ENCODE measurements at places on chromosomes 4 and X.

- no peak for DNase-seq
These were observed 62.1 kb downstream of the CLCN3 start for GRCh38 chr4:169682372-169683047.

DNA sequence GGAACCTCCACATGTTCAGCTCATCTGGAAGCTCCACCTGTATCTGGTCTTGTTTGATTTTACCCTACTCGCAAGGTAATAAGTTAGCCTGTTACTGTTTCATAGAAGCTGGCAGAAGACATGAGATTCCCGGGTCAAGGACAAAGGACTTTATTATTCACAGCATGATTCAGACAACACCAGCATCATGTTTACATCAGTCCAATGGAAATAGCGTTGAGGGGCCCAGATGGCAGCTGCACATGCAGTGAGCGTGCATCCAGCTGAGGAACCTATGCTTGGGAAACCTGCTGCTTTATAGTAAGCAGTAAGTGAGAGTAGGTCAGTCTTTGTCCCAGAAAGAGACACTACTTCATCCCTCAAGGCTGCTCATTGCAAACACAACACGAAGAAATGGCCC lies 19.8 kb downstream of the TSPAN5 start:
- no peak for DNase-seq

DNA sequence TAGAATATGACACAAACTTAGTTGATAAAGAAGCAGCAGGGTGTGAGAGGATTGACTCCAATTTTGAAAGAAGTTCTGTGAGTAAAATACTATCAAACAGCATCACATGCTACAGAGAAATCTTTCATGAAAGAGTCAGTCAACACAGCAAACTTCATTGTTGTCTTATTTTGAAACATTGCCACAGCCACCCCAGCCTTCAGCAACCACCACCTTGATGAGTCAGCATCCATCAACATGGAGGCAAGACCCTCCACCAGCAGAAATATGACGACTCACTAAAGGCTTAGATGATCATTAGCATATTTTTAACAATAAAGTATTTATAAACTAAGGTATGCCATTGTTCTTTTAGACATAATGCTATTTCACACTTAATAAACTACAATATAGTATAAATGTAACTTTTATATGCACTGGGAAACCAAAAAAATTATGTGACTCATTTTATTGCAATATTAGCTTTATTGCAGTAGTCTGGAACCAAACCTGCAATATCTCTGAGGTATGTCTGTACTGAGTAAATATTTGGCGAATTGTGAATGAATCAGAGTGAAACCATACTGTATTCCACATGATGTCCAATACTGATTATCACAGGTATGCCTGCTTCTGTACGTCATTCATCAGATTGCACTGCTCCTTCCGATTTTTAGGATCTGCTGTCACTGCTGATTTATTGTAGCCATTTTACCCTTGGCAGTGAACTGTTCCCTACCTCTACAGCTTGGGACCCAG lies 11.6 kb downstream of the FRMPD4 start:
- no peak for DNase-seq

- DNase-seq = no peak
These were observed 544.9 kb downstream of the ANKRD50 start for GRCh38 chr4:124167602-124168001.

- DNase-seq = no peak
These were observed 562.5 kb downstream of the TRAM1L1 start for GRCh38 chr4:116522922-116523321.

DNA sequence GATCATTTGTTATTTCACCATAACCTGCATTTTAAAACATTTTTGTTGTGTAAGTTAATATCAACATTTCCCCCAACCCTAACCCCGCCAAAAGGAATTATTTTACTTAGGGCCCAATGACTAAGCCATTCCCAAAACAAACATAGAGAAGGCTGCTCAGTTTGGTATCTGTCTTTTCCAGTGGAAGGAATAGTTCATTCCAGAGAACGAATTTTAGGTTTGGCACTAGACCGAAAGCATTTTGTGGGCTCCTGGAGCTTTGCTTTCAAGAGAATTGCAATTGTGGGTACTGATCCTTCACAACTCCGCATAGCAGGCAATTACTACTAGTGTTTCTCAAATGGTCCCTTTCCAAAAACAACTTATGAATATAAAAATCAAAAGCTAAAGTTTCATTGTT lies 226.7 kb upstream of the MAD2L1 start:
- no peak for DNase-seq

- DNase-seq = no peak
These were observed 180.7 kb upstream of the MXRA5 start for GRCh38 chrX:3527166-3527565.

DNA sequence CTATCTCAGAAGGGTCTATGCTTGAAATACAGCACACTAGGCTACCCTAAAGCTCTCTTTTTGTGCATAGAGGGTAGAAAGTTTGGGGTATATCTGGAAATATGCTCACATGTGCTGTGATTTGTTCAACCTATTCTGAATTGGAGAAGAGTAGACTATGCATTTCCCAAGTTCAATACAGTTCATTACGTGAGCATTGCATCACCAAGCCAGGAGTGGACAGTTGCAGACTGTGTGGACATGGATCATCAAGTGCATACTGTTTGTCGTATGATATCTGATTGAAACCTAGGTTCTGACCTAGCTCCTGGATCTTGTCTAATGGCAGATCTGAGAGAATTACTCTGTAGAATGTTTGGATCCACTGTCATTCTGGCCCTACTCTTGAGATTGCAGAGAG lies 161.1 kb downstream of the FRAS1 start:
- DNase-seq = no peak

DNA sequence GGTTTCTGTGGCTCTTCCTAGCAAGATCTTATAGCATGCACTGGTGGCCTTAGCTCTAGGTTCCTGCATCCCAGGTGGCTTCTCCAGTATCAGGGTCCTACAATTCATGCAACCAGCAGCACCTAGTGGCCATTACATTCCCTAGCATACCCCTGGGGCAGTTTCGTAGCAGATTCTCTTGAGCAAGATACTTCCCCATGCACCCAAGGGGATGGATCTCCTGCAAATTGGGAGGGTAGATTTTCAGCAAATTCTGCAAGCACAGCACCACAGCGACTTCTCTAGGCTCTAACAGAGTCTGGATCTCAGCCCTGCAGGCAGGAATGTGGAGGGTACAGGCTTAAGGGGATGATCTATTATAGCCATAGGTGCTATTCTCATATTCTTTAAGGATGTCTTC lies 13.1 kb upstream of the SLC9B1 start:
- no peak for DNase-seq
